ENCODE measurements at places on chromosomes 2 and 18. TPM values are rescaled to one million over a fixed set of nuclear protein-coding genes. Genes with fewer than 3 reads are reported as not detected.

DCDC2C gene
- total RNA-seq: not detected

SP5 gene
- total RNA-seq: 1.8 TPM

SLC16A14 gene
- total RNA-seq: not detected

DNA sequence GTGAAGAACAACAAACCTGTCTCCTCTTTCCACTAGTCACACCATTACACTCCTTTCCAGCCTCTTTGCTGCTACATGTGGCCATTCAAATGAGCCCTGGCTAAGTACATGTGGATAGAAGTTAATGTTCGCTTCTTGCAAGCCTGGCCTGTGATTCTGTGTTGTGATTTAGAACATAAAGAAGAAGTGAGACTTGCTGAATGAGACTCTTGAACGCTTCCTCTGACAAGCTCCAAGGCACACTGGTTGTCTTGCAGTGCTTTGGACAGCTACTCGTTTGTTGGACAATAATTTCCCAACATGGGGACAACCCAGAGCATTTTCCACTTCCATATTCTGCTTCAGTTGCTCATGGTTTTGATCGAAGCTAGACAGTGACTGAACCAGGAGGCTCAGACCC lies 57.3 kb downstream of the CCDC74A start:
- DNase-seq: no peak

DNA sequence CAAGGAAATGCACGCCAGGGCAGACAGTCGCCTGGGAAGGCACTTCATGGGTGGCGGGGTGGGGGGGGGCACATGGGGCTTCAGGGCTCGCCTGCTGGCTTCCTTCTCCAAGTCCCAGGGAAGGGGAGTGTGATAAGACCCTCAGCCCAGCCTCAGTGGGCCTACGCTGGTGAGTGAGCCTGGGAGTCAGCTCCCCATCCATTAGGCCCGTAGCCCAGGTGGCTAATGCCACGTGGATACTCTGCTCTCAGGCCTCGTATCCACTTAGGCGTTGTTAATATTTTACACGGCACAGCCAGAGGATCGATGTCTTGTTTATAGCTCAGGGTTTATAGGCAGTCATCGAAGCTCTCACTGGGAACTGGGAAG lies 47.1 kb downstream of the KCNIP3 start:
- no peak for DNase-seq

GRCh38 chr2:106997204-106997603 lies 111.2 kb upstream of the ST6GAL2 start:
- DNase-seq: no peak

Measured in K562 (cell line).